Retinal pigment epithelial cell (primary cell): ENCODE measurements at places on chromosomes 2 and 18.

DNA sequence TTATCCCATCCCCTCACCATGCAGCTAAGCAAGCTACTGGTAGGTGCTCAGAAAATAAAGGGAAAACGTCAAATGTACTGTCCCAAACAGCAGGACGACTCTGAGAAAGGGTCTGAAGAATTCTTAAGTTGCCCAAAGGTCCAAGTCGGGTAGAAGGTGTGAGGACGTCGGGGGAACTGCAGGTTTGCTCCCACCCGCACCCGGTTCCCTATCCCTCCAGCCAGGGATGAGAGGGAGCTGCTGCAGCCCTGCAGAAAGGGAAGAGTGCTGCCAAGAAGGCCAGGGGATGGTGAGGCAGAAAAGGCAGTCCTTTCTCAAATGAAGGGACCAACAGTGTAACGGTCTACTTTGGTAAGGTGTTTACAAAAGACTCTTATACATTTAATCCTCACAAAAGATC lies 6.9 kb upstream of the UCN start:
- DNase-seq, result no peak

- no peak for DNase-seq
Measured at GRCh38 chr2:218329826-218330593, 26.6 kb upstream of the CATIP start.

DNA sequence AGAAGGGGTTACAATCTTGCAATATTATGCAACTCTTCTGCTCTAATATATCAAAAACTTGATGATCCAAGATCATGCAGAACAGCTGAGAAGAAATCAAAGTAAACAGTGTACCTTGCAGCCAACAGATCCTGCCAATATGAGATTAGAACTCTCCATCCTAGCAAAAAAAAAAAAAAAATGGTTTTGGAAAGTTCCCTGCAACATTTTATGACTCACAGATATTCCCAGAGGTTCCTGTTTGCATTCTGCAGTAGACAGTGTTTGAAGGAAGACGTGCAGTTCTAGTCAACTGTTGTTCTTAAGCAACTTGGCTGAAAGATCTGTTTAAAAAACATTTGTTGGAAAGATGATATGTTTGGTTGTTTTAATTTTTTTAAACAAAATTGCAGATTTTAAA lies 103.6 kb upstream of the WDR75 start:
- no peak for DNase-seq

- DNase-seq, result no peak
Measured at GRCh38 chr18:45026162-45026561, 345.5 kb downstream of the SETBP1 start.

- no peak for DNase-seq
Measured at GRCh38 chr2:43262951-43263350, 36.5 kb upstream of the ZFP36L2 start.

GRCh38 chr2:23297112-23297511 lies 87.9 kb upstream of the KLHL29 start:
- DNase-seq, result no peak
